ENCODE measurements at places on chromosomes 3 and 15.

GRCh38 chr15:80732818-80733217, 37.7 kb downstream of the ABHD17C start:
- no peak for DNase-seq

DNA sequence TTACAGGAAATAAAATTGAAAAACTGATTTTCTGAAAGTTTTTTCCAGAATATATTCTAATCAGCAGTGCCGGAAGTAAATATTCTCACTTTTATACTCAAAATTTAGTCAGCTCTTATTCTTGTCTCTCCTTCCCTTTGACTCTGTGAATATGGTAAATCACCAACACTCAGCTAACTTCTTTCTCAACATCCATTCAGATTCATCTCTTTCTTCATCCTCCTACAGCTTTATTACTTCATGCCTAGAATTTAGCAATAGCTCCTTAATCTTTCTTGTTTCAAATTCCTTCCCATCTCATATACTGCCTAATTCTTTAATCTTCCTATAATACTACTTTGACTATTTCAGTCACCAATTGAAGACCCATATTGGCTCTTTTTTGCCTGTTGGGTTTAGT, 67.9 kb downstream of the FGF7 start:
- DNase-seq, result no peak

GRCh38 chr3:44056446-44057240, 185.0 kb upstream of the TOPAZ1 start:
- DNase-seq, result no peak

GRCh38 chr3:127777332-127777731, 45.0 kb downstream of the MGLL start:
- no peak for DNase-seq

Measured in stimulated activated CD4-positive, alpha-beta T cell treated with anti-CD3 and anti-CD28 coated beads, Interleukin-2, amount 100 ng/mL, for 24 hours (primary cell).